Activated T-cell treated with anti-CD3 and anti-CD28 coated beads for 48 hours (primary cell): ENCODE measurements at places on chromosomes 7 and 10.

- DNase-seq = no peak
Observed at GRCh38 chr7:138873220-138873892, 75.4 kb upstream of the ATP6V0A4 start.

DNA sequence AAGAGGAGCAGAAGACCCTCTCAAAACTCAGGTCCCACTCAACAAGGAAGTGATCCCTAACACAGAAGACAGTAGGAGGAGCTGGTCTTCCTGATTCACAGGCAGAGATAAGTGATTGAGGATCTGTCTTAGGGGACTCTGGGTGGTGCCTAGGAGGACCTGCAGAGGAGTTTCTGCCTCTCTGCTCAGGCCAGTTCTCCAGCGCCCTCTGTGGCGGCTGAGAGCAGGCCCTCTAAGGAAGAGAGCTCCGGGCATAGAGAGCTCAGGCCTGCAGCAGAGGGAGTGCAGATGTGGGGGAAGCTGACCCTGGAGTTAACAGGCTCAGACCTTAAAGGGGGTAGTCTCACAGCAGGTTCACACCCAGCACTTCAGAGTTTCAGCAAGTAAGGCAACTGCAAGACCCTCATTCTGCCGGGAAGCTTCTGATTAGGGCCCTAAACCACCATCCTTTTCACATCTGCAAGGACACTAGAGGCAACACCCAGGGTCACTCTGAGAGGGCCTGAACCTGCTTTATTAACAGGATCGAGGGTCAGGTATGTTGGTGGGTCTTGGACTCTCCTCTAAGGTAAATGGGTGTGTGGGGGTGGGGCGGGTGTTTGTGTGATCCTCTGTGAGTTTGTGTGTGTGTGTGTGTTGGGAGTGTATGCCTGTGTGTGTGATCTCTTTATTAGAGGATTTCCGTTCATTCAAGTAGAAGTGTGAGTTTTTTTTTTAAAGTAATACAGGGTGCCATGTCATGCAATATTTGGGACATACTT is 57.6 kb upstream of the TARP start:
- no peak for DNase-seq

- no peak for DNase-seq
Observed at GRCh38 chr10:12414278-12414989, 65.1 kb downstream of the CAMK1D start.

DNA sequence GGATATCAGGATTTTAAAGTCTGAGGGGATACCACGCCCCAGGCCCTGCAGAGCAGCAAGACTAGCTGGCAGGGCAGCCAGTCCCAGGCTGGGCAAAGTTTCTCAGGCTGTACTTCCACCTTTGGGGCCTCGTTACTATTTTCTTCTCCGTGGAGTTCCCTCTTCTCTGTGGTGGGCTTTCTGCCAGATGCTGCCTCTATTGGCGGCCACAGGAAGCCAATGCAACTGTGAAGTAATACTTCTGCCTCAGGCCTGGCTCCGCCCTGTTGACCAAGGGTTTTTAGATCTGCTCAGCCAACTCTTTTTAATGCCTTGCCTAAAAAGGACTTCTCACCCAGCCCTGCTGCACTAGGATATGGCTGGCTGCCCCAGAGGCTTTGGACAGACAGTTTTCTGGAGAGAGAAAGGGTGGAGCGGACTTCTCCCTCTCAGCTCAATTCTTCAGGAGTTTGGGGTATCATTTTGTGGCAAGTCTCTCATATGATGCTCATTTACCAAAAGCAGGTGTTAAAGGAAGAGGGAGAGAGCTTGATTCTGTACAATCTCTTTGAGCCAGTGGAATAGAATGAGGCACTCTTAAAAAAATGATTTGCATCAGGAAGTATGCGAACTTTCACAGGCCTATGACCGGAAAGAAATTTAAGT is 67.4 kb downstream of the HHEX start:
- DNase-seq = no peak

DNA sequence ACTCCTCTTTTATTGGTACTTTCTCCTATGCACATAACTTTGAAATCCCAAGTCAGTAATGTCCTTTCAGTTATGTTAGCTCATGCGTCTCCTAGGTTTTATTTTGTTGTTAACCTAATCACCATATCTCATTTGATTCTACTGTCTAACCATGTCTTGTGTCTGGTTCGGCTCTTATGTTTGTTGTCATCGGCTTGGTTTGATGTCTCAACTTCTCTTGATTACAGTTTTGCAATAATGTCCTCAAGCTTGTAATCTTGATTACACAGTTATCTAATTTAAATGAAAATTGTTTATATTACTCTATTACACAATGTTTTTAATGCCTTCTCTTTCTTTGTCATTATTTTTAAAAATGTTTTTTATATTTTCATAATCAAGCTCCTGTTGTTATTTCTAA is 35.9 kb upstream of the SEMA3A start:
- DNase-seq = no peak

DNA sequence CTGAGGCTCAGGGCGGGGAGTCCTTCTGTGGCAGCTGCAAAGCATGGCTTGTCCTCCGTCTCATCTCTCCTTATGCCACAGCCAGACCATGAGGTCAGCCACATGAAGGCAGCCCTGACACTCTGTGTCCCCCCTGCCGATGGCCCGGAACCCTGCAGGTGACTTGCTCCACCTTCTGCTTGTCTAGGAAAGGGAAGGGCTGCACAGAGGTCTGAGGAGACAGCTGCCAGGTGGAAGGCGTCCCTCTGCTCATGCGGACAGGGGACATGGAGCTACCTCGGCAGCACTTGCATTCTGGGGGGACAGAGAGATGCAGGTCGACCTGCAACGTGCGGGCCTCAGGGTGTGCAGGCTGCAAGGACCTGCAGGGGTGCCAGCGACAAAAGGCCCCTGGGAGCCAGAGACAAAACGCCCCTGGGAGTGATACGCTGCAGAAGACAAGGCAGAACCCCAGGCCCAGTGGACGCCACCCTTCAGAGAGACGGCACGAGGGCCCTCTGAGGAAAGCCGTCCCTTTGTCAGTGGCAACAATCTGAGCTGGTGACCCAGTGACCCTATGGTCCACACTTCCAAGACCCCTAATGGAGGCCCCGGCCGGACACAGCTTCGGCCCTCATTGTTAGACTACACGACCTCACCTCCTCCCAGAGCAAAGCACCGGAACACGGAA is 205.2 kb upstream of the PPP2R2D start:
- DNase-seq = no peak

- no peak for DNase-seq
Observed at GRCh38 chr7:74364061-74364460, 74.9 kb downstream of the CLIP2 start.

DNA sequence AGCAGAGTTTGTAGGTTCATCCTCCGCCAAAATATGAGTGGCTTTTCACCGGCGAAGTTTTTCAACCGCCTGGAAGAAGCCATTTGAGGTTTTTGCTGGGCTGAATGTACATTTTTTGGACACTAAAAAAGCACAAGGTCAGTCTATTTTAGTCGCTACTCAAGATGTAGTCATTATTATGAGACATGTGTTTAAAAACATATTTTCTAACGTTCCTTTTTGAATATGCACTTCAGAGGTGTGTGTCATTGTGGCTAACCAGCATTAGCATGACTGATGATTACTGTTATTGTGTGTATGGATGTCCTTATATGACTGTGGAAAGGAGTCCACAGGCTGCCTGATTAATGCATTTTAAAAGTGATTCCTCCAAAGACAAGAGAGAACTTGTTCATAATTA is 605.4 kb downstream of the INHBA start:
- no peak for DNase-seq
